Pancreas (tissue), 10 donors: ENCODE measurements at places on chromosomes 1 and 21. TPM values are rescaled to one million over a fixed set of nuclear protein-coding genes. Genes with fewer than 3 reads are reported as not detected.

The SELL gene
- total RNA-seq = 0.23 TPM

The PDPN gene
- 4.7 TPM for total RNA-seq

The TEX38 gene
- not detected for total RNA-seq

The AMY1B gene
- 1.6 TPM for total RNA-seq

The CHIA gene
- not detected for total RNA-seq

The WNT9A gene
- 1.8 TPM for total RNA-seq

The MCOLN3 gene
- 3.2 TPM for total RNA-seq

The LCE3D gene
- total RNA-seq = not detected

The SPATA46 gene
- not detected for total RNA-seq

The SLC41A1 gene
- total RNA-seq = 37.6 TPM

The AMY1C gene
- 0.16 TPM for total RNA-seq

The GPR25 gene
- 0.31 TPM for total RNA-seq

The LENEP gene
- total RNA-seq = not detected

The ZNF684 gene
- 1.8 TPM for total RNA-seq

The TMIGD3 gene
- not detected for total RNA-seq

The MLLT11 gene
- 0.19 TPM for total RNA-seq

The CA6 gene
- total RNA-seq = not detected

The KCNT2 gene
- total RNA-seq = 0.67 TPM

The CLCA1 gene
- total RNA-seq = not detected

The C4BPA gene
- 8.8 TPM for total RNA-seq

The FCRL5 gene
- 0.05 TPM for total RNA-seq

The MYCL gene
- total RNA-seq = 7.8 TPM

The HSPA13 gene
- 18.7 TPM for total RNA-seq

The LCE2B gene
- not detected for total RNA-seq

The GJA9 gene
- not detected for total RNA-seq

The UCHL5 gene
- total RNA-seq = 14.8 TPM

The SPATA45 gene
- total RNA-seq = not detected

The CNN3 gene
- total RNA-seq = 57.1 TPM

The VCAM1 gene
- 98.5 TPM for total RNA-seq

The CENPL gene
- 1.6 TPM for total RNA-seq

The DNALI1 gene
- 8.7 TPM for total RNA-seq

The MYBPH gene
- not detected for total RNA-seq

The MSH4 gene
- 0.09 TPM for total RNA-seq

The C1orf105 gene
- total RNA-seq = not detected

The CCDC181 gene
- total RNA-seq = 2.6 TPM

The TMEM82 gene
- not detected for total RNA-seq

The KCNJ9 gene
- not detected for total RNA-seq

The LRRN2 gene
- total RNA-seq = 0.32 TPM

The RBM11 gene
- total RNA-seq = 0.37 TPM

The KISS1 gene
- not detected for total RNA-seq

The KIF17 gene
- 0.76 TPM for total RNA-seq

The FAM229A gene
- 4.4 TPM for total RNA-seq

The CR1L gene
- total RNA-seq = 1.3 TPM

The CACNA1S gene
- not detected for total RNA-seq
